Fibroblast of skin of right quadriceps (primary cell): ENCODE measurements at places on chromosomes 6 and 20.

DNA sequence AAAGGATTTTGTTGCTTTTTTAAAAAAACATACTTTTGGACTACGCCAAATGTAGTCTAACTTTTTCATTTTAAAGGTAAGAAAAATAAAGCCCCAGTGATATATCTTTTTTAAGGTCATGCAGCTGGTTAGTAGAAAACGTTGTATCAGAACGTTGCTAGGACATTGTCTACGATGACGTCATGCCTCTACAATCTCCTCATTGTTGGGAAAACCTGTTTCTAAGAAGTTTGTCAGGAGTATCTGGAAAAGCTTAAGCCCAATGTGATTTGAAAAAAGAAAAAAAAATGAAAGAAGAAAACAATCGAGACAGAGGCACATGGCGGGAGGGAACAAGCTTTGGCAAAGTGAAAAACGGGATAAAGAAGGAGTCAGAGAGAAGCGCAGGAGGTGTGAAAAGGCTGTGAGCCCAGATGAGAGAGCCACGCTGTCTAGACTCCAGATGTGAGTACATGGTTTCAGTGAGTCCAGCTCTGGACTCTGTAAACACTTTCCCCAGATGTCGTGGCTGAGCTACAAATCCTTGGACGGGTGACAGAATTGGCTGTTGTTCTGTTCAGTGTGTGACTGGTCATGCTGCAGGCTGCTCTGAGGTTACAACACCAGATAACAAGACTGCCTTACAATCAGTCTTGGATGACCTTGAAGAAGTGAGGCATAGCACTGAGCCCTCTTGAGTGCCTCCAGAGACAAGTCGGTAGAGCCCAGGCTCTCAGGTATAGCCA, 656.7 kb upstream of the ID4 start:
- DNase-seq: peak; percentile 2

GRCh38 chr6:52010806-52011205, 76.6 kb downstream of the PKHD1 start:
- no peak for DNase-seq

DNA sequence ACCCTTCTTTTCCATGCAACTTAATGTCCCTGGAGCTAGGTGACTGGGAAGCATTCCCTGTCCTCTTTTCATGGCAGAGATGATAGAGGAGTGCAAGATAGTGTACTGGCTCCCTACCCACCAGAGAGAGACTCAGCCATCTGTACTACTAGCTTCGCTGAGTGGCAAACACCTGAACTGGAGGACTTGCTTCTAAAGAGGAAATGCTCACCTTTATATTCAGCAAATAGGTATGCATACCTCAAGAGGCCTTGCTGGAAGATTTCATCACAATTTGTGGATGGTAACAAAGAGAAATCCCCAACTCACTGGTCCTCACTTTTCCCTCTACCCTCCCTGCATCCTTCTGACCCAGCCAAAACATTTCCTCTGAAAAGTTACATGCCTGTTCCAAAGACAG, 124.1 kb downstream of the FOXA2 start:
- no peak for DNase-seq

GRCh38 chr6:100229512-100229911, 235.2 kb downstream of the SIM1 start:
- DNase-seq: no peak

DNA sequence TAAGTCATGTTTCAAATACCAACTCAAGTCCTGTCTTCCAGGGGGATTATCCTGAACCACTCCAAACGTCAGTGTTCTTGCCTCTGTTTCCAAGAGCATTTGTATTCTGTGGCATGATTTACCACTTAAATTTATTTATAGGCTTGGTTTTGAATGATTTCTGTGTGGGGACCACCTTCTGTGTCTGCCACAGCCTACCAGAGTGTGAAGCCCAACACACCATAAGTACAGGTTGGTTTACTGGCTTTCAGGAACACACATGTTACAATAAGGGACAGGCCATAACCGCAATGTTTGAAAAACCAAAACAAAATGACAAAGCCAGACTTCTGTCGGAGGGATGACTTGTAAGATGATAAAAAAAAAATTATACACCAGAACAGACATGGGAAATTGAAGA, 56.5 kb upstream of the MAP3K7 start:
- DNase-seq: peak; percentile 7

GRCh38 chr6:135699705-135700104, 151.8 kb upstream of the PDE7B start:
- no peak for DNase-seq

DNA sequence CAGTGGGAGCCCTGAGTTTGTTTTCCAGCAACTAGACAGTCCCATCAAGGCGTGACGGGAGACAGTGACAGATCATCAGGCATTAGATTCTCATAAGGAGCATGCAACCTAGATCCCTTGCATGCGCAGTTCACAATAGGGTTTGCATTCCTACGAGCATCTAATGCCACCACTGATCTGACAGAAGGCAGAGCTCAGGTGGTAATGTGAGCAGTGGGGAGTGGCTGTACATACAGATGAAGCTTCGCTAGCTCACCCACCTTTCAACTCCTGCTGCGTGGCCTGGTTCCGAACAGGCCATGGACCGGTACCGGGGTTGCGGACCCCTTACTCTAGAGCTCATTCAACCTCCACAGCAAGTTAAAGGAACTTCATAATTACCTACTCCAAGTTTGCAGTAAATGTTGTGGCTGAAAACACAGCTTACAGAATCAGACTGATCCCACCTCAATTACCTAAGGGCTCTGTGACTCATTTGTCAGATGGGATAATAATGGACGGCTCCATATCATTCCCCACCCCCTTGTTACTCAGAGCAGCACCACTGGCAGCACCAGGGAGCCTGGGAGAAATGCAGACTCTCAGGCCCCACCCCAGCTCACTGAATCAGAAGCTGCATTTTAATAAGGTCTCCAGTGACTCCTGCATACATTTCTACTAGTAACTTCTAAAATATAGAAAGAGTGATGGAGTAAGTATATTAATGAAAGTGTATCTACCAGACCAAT, 15.7 kb downstream of the PXMP4 start:
- no peak for DNase-seq

DNA sequence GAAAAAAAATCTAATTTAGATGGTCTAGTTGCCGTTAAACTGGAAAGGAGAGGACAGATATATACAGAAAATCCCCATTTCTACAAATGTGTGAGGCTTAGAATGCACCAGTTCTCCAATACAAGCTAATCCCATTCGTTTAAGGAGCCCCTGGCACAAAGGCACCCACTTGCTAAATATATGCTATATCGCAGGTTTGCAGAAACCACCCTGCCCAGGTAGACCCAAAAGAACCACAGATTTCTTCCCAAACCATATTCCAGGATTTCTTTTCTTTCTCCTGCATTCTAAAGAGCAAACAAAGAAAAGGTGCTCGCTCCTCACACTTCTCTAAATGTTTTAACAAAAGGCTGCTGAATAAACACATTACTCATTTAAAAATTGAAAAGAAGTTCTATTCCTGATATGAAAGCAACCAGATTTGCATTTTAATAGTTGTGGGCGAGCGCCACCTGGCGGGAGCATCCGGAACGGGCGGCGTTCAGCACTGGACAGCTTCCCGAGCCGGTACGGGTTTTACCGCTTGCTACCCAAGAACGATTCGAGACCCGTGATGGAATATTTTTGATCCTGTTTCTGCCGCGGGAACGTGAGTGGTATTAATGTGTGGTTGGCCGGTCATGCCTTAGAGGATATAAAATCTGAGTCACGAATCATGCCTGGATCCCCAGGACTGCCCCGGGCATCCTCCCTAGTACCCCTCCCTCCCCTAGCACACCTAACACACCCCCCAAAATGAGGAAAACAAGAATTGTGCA, 2.1 kb downstream of the PTPRT start:
- DNase-seq: peak; percentile 39

GRCh38 chr6:137859025-137859424, 8.0 kb upstream of the TNFAIP3 start:
- no peak for DNase-seq

GRCh38 chr6:100300221-100300736, 164.4 kb downstream of the SIM1 start:
- DNase-seq: peak; percentile 98

DNA sequence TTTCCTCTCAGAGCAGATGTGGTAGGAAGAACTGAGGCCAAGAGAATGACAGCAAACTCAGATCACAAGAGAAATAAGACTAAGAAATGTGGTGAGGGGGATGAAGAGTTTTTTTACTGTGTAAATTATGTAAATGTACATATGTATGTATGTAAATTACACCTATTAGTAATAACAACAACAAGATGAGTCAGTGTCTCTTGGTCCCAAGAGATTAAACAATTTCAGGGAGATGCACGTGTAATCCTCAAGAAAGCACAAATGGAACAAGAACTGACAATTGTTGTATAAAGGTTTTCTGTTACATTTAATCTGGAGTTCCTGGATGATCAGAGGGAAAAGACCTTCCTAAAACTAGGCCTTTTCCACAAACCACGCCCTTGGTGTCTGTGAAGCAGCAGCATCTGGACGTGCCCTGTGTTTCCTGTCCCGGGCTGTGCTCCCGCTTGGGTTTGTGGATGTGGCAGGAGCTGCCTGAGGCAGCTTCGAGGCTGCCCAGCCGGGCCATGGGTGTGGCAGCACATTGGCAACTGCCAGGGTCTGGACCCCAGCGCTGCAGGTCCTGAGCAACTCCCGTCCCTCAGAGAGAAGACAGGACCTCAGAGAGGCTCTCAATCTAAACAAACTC, 994 bp downstream of the CLDN20 start:
- DNase-seq: peak; percentile 48

GRCh38 chr20:4068708-4069107, 53.4 kb upstream of the RNF24 start:
- no peak for DNase-seq

- DNase-seq: no peak
Measured at GRCh38 chr6:105330364-105330763, 72.5 kb downstream of the PREP start.

- DNase-seq: no peak
Measured at GRCh38 chr6:133969285-133969920, 16.4 kb downstream of the TBPL1 start.

DNA sequence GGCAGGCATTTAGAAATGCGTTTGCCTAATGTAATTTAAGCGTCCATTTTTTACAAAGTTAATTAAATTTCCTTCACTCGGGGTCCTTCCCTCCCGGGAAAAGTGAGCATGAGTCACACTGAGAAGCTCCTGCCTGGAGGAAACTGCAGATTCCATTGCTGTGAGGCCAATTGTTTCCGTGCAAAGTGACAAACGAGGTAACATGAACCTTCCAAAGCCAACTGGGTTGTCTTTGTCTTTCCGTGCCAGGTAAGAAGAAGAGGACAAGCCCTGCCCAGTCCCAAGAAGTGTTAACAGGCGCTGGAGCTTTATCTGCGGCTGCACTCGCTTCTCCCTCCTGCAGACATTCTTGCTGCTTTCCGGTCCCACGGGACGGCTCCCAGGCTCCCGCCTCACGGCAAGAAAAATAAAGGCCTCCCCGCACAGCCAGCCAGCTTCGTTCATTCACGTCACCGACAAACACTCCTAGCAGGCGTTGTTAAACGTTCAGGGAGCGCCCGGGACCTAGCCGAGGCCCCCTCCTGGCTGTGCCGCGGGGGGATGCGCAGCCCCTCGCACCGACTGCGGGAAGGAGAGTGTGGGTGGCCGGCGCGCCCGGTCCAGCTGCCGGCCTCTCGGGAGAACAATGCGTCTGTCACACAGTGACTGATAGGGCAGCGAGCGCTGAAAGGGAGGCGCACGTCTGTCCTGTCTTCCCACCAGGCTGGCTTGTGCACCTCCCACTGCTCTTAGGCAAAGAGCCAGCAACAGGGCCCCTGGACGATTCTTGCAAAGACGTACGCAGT, 61.5 kb upstream of the HDDC2 start:
- peak; percentile 70 for DNase-seq

GRCh38 chr6:121816906-121817540, 381.6 kb downstream of the GJA1 start:
- DNase-seq: no peak

DNA sequence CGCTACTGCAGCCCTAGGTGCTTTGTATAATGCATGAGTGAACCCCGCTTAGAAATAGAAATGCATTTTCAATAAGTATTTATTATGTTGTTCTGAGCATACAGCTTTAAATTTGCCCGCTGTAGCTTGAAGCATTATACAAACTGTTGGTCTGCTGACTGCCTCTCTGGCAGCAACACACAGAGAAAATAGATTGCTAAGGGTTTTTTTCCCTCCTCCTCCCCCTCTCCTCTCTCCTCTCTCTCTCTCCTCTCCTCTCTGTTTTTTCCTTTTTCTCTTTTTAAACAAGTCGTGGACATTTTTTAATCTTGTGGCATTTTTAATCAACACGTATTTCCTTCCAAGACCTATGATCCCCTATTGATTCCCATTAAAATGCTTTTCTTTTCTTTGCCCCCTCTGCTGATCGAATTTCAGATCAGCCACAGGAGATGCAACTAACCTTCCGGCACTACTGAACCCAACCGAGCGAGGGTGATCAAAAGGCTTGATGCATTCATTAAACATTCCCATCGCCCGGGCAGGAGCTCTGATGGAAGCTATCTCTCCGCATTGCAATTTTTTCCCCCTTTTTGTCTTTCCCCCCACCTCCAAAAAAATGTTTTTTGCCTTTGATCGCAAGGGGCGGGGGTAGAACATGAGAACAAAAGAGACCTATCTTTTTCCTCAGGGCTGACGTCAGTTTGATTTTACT, 90.7 kb upstream of the ARID1B start:
- DNase-seq: no peak

DNA sequence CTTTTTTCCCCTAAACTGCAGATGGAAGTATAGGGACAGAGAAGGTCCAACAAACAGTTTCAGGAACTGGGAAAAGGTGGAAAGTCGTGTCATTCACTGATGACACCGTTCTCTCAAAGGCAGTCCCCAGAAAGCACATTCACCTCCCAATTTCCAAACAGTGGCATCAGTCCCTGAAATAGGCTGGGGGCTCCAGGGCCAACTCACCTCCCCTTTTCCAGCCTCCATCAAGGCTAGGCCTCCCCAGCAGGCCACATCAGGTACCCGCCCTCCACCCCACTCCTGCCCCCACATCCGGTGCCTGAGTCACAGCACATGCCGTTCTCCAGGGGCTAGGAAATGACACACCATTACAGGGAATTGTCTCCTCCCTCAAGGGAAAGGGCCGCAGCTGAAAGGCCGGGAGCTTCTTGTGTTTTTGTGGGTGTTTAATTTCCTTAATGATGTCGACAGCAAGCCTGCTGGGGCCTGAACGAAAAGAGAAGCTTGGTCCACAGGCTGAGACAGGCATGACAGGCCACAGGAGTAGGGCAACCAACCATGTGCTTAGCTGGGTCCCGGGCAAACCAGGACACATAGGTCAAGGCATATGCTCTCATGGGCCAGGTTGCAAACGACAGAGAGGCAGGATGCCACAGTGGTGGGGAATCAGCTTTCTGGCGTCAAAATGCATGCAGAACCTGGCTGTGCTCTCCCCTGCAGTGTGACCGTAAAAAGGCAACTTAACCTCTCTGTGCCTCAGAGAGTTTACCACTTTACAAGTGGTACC, 39.2 kb downstream of the ZMYND8 start:
- DNase-seq: peak; percentile 98

DNA sequence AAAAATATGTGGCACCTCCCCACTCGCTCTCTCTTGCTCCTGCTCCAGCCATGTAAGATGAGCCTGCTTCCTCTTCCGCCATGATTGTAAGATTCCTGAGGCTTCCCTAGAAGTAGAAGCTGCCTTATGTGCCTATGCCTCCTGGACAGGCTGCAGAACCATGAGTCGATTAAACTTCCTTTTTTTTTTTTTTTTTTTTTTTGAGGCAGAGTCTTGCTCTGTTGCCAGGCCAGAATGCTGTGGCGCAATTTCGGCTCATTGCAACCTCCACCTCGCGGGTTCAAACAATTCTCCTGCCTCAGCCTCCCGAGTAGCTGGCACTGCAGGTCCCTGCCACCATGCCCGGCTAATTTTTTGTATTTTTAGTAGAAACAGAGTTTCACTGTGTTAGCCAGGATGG, 112.5 kb downstream of the FAM217A start:
- no peak for DNase-seq

GRCh38 chr6:136127873-136128272, 122.2 kb downstream of the MTFR2 start:
- DNase-seq: no peak
